Activated CD8-positive, alpha-beta T cell treated with anti-CD3 and anti-CD28 coated beads, Interleukin-2, amount 10 ng/mL, durations not matched to agents 7 days and 5 days (primary cell): ENCODE measurements at places on chromosomes 13 and 19.

GRCh38 chr13:108003626-108004025, 211.7 kb downstream of the LIG4 start:
- no peaks in the 10 kb centered on the region for H3K36me3 ChIP-seq
- H3K4me3 ChIP-seq: no peak overlapping the region
- H3K4me1 ChIP-seq: no peaks in the 10 kb centered on the region
- DNase-seq: no peak
- no peaks in the 10 kb centered on the region for H3K27me3 ChIP-seq

GRCh38 chr19:3632739-3633558, 6.4 kb upstream of the CACTIN start:
- no peak overlapping the region for H3K27ac ChIP-seq
- no peak overlapping the region for H3K4me3 ChIP-seq
- no peak for DNase-seq
- no peaks in the 10 kb centered on the region for H3K4me1 ChIP-seq
- H3K27me3 ChIP-seq: no peaks in the 10 kb centered on the region
- H3K36me3 ChIP-seq: no peaks in the 10 kb centered on the region

GRCh38 chr13:48161530-48162179, 66.8 kb upstream of the MED4 start:
- peaks cover 24% of the 10 kb centered on the region for H3K4me1 ChIP-seq
- DNase-seq: no peak
- H3K27ac ChIP-seq: no peak overlapping the region
- H3K36me3 ChIP-seq: no peaks in the 10 kb centered on the region
- no peaks in the 10 kb centered on the region for H3K27me3 ChIP-seq

GRCh38 chr19:39759457-39760184, 19.0 kb upstream of the LEUTX start:
- no peak overlapping the region for H3K27ac ChIP-seq
- no peaks in the 10 kb centered on the region for H3K4me1 ChIP-seq
- H3K36me3 ChIP-seq: no peaks in the 10 kb centered on the region
- peaks cover 18% of the 10 kb centered on the region for H3K27me3 ChIP-seq
- no peak for DNase-seq

DNA sequence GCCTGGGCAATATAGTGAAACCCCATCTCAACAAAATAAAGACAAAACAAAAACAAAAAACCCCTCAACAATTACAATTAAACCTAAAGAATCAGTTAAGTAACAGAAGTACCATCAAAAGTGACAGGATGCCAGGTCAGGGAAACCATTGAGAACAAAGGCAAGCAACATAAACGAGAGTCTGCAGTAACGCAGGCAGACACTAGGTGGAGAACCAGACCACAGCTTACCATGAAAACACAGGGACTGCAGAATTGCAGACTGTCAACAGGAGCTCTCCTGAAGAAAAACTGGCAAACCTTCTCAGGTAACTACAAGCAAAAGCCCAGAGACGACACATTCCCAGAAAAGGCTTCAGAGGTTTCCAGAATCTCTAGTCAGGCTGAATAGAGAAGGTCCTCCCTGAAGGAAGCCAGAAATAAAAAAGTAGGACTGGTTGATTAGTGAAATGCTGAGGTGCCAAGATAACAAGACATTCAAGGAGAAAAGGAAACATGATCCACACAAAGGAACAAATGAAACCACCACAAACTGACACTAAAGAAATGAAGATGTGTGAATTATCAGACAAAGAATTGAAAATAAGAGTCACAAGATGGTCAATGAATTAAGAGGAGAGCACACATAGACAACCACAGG, 2.2 kb upstream of the ZNF665 start:
- H3K27me3 ChIP-seq: no peaks in the 10 kb centered on the region
- no peak overlapping the region for H3K27ac ChIP-seq
- H3K4me3 ChIP-seq: peak overlapping the region; percentile 1
- peak; percentile 81 for DNase-seq

GRCh38 chr13:110576070-110576394, 14.5 kb upstream of the RAB20 start:
- no peak for DNase-seq
- H3K4me3 ChIP-seq: peak overlapping the region; percentile 10
- peaks cover 15% of the 10 kb centered on the region for H3K4me1 ChIP-seq
- no peaks in the 10 kb centered on the region for H3K36me3 ChIP-seq
- H3K27ac ChIP-seq: no peak overlapping the region
- H3K27me3 ChIP-seq: peaks cover 50% of the 10 kb centered on the region

DNA sequence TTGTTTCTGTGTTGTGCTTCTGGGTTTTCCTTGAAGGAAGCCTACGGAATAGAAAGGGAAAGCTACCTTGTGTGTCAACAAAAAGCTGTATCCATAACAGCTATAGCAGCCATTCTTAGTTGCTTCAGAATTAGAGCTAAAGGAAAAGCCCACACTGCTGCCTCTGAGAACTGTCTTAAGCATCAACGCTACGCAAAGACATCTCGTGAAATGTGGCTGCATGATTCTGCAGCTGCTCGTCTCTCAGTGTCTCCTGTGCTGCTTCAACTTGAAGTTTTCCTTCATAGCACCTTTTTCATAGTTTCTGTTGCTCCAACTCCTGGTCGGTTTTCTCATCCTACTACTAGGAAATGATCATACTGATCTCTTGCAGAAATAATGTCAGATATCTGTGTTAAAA, 140.9 kb upstream of the MAB21L1 start:
- H3K27me3 ChIP-seq: no peaks in the 10 kb centered on the region
- no peak overlapping the region for H3K4me3 ChIP-seq
- no peak overlapping the region for H3K27ac ChIP-seq
- H3K4me1 ChIP-seq: peaks cover 12% of the 10 kb centered on the region
- no peak for DNase-seq

- DNase-seq: no peak
- peak overlapping the region; percentile 28 for H3K4me3 ChIP-seq
- H3K27me3 ChIP-seq: no peaks in the 10 kb centered on the region
- peaks cover 4% of the 10 kb centered on the region for H3K36me3 ChIP-seq
- no peaks in the 10 kb centered on the region for H3K4me1 ChIP-seq
These were observed 4.8 kb downstream of the ADPRHL1 start for GRCh38 chr13:113448545-113448884.

DNA sequence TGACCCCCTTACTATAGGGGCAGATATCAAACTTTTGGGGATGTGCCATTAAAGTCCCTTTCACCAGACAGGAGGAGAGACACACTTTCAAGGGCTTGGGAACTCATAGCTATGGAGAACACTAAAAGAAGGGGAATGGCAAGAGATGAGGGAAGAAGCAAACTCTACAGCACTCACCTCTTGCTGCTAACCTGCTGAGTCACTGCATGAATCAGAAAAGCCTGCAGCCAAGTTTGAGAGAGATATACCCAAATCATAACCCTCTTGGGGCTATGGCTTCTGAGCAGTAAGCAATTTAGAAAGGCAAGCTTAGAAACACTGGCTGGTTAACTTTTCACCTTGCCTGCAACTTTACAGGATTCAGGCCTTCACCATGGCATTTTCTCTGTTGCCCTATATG, 1028.0 kb downstream of the UQCRFS1 start:
- no peaks in the 10 kb centered on the region for H3K27me3 ChIP-seq
- H3K4me1 ChIP-seq: no peaks in the 10 kb centered on the region
- H3K4me3 ChIP-seq: no peak overlapping the region
- H3K27ac ChIP-seq: no peak overlapping the region
- no peaks in the 10 kb centered on the region for H3K36me3 ChIP-seq

DNA sequence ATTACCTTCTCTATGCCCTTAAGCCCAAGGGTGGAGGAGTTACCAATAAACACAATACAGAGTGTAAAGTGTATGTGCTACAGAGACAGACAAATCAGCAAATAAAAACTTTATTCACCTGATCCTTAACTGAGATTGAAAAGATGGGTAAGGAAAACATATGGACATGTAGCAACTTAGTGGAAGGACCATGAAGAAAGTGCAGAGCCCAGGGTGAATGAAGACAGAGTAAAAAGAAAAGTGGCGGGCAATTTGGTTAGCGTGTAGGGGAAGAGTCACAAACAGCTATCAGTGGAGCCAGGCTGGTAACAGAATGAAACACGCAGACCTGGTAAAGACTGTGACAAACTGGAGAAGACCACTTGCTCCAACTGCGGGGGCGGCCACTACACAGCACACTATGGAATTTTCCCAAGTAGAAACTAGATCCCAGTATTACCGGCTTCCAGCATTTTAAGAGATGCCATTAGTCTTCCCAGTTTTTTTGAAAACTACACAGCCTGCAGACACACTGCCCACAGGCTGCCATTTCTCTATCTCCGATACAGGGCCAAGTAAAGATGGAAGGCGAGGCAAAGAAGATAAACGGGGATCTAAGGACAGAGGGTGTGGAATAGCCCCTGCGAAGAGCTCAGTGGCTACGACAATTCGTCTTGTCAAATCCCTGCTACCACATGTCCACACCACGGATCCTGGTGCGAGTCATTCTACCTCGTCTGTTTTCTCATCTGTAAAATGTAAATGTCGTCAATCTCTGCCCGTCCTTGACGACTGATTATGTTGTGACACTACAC, 1.2 kb downstream of the UQCRFS1 start:
- H3K27me3 ChIP-seq: no peaks in the 10 kb centered on the region
- peak overlapping the region; percentile 97 for H3K4me3 ChIP-seq
- H3K27ac ChIP-seq: peak overlapping the region; percentile 99
- peaks cover 42% of the 10 kb centered on the region for H3K36me3 ChIP-seq
- H3K4me1 ChIP-seq: peaks cover 35% of the 10 kb centered on the region
- peak; percentile 37 for DNase-seq

- H3K36me3 ChIP-seq: peaks cover 16% of the 10 kb centered on the region
- peaks cover 28% of the 10 kb centered on the region for H3K4me1 ChIP-seq
- no peaks in the 10 kb centered on the region for H3K27me3 ChIP-seq
- no peak for DNase-seq
- no peak overlapping the region for H3K27ac ChIP-seq
These were observed 11.5 kb downstream of the FZR1 start for GRCh38 chr19:3517638-3518037.

DNA sequence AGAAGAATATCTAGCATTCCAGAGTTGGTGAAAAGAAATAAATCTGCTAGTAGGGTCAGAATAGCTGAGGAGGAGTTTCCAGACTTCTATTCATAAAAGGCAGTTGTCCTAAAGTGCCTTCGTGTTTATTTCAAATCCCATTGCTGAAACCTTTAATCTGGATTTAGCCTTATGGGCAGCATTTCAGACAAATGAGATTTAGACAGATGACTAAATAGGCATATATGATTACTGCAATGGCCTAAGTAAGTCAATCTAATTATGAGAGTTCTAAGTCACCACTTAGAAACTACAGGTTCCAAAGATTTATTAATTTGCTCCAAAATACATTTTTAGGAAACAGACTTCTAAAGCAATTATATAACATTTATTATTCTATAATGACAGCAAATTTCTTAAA, 368.7 kb downstream of the LIG4 start:
- H3K36me3 ChIP-seq: no peaks in the 10 kb centered on the region
- no peak for DNase-seq
- no peak overlapping the region for H3K4me3 ChIP-seq
- H3K4me1 ChIP-seq: no peaks in the 10 kb centered on the region
- H3K27me3 ChIP-seq: no peaks in the 10 kb centered on the region
- H3K27ac ChIP-seq: no peak overlapping the region

- H3K36me3 ChIP-seq: no peaks in the 10 kb centered on the region
- H3K4me1 ChIP-seq: no peaks in the 10 kb centered on the region
- H3K4me3 ChIP-seq: no peak overlapping the region
- no peaks in the 10 kb centered on the region for H3K27me3 ChIP-seq
These were observed 124.7 kb downstream of the GPC5 start for GRCh38 chr13:91523116-91523515.

DNA sequence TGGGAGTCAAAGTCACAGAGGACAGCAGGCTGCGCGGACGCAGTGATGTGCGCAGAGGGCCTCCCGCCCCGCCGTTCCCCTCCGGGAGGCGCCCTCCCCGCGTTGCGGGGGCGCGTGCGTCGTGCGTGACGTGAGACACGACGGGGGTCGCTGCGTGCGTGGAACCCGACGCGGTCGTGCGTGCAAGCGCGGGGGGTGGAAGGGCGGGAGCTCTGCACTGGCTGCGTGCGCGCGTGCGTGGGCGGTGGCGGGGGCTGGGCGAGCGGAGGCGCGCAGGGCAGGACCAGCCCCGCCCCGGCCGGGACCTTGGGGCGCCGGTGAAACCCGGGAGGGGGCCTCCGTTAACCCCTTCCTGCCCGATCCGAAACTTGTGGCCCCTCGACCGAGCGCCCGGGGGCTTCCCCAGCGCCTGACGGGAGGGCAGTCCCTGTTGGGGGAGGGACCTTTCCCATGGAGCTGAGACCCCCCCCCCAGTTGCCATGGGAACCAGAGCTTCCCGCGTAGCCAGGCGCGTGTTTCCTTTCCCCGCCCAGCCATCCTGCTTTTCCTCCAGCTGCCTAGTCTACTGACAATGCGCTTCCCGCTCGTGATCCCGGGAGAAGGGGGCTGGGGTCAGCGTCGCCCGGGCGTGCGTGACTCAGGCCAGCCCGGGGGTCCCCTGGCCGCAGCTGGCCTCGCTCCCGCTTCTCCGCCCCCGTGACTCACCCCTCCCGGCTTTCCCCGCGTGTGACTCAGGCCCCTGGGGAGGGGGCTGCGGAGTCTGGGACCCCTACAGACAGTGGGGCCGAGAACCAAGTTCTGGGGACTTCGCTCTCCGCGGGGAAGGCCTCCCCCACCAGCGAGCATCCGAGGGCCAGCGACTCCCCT, 7.3 kb upstream of the HOOK2 start:
- H3K4me1 ChIP-seq: peaks cover 42% of the 10 kb centered on the region
- no peaks in the 10 kb centered on the region for H3K27me3 ChIP-seq
- H3K4me3 ChIP-seq: peak overlapping the region; percentile 82

- H3K4me1 ChIP-seq: peaks cover 58% of the 10 kb centered on the region
- no peak for DNase-seq
- H3K27me3 ChIP-seq: no peaks in the 10 kb centered on the region
These were observed 48.3 kb downstream of the DNM2 start for GRCh38 chr19:10766049-10766623.

DNA sequence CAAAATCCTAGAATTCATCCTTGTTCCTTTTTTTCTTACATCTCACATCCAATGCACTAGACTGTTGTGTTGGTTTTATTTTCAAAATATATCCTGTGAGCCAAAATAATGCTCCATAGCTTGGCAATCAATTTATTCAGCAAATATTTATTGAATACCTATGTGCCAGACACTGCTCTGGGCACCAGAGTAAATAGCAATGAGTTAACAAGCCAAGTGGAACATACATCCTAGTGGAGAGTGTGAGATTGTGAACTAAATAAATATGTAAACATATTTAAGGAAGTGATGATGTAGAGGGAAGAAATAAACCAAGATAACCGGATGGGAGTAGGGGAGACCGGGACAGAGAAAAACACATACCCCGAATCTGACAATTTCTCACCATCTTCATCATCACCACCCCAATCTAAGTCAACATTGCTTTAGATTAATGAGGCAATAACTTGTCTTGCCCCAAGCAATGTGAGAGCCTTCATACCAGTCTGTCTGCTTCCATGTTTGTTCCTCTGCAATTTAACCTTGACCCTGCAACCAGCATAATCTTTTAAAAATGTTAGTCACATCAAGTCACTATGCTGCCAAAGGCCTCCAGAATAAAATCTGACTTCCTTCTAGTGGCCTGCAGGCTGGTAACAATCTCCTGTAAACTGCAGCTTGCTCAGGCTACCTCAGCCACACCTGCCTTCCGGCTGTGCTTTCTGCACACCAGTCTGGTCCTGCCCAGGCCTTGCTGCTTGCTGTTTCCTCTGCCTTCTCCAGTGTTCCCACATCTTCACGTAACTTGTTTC, 199.2 kb downstream of the DLEU7 start:
- H3K4me1 ChIP-seq: no peaks in the 10 kb centered on the region
- peaks cover 3% of the 10 kb centered on the region for H3K27me3 ChIP-seq
- no peak overlapping the region for H3K4me3 ChIP-seq
- H3K36me3 ChIP-seq: no peaks in the 10 kb centered on the region
- H3K27ac ChIP-seq: no peak overlapping the region

- peak overlapping the region; percentile 91 for H3K4me3 ChIP-seq
- H3K4me1 ChIP-seq: peaks cover 30% of the 10 kb centered on the region
- peak; percentile 68 for DNase-seq
- H3K27me3 ChIP-seq: no peaks in the 10 kb centered on the region
- peaks cover 11% of the 10 kb centered on the region for H3K36me3 ChIP-seq
These were observed 501 bp downstream of the SIRT2 start for GRCh38 chr19:38898788-38899446.
